PC-9 (cell line): ENCODE measurements at places on chromosomes 1 and 21. TPM values are rescaled to one million over a fixed set of nuclear protein-coding genes. Genes with fewer than 3 reads are reported as not detected.

Gene NDUFS2
- total RNA-seq: 99.5 and 107 TPM in 2 replicates

Gene DOP1B
- 14.7 and 15.1 TPM in 2 replicates for total RNA-seq

- DNase-seq: no peak
- H3K27me3 ChIP-seq: no peaks in the 10 kb centered on the region
- no peaks in the 10 kb centered on the region for H3K36me3 ChIP-seq
- no peak overlapping the region for H3K27ac ChIP-seq
Measured at GRCh38 chr1:190906206-190906725, 428.6 kb upstream of the BRINP3 start.

DNA sequence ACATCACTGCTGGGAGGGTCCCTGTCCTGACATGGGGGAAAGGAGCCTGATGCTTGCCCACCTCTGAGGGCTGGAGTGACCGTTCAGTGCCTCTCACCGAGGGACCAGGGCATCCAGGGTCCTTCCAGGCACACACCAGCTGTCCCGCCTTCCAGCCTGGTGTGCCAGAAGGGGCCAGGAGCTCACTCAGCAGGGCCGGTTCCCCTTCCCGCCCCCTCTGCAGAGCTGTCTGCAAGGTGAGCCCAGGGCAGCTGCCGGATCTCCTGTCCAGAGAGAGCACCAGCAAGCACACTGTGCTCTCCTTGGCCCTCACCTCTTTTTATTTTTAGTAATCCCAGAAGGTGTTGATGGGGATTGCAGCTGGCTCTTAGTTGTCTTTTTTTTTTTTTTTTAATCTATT is 16.9 kb downstream of the H6PD start:
- no peak overlapping the region for H3K27ac ChIP-seq
- H3K4me1 ChIP-seq: no peaks in the 10 kb centered on the region
- no peaks in the 10 kb centered on the region for H3K27me3 ChIP-seq
- no peak for DNase-seq

DNA sequence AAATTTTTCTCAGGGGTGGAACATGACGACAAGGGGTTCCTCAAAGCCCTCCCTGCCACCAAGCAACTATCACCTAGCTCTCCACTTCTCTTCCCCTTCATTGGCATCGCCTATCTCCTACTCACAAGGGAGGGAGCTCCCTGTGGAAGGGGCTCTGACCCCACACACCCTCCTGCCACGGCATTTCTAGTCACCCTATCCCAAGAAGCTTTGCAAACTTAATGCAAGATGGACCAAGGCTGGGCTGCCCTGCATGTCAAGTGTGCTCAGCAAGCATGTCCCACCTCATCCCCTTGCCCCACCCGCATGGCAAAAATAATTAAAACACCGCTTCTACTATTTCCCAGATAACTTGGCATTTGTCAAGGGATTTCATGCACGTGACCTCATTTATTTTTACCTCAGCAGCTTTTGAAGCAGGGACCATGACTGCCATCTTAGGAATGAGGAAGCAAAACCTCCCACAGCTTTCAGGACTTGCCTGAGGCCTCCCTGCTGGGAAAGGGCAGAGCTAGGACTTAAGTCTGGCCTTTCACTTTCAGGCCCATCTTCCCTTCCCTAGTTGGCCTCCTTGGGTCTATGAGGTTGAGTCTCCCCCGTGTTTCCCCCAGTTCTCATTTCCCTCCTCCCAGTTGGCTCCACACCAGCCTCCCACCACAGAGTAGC is 161.3 kb downstream of the TSEN15 start:
- H3K36me3 ChIP-seq: no peaks in the 10 kb centered on the region
- H3K27me3 ChIP-seq: no peaks in the 10 kb centered on the region
- H3K27ac ChIP-seq: peak overlapping the region; percentile 55
- DNase-seq: peak; percentile 72

Gene CCDC24
- total RNA-seq: 47.9 and 56.5 TPM in 2 replicates

DNA sequence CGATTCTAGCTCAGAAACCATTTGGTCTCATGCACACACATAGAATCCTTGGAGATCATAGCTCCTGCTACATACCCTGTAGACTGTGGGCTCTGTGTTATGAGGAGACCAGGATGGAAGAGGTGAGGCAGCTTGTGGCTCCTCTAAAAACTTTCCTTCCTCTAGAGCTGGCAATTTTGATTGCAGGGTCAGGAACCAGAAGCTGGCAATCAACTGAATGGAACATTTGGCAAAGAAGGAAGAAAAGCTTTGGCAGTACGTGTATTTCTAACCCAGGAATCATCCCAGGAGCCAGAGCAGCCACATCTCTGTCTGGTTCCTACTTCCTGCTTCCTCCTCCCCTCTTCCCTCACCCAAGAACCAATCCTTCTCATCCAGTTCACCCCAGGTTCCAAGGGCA is 15.7 kb downstream of the PIK3C2B start:
- H3K4me1 ChIP-seq: peaks cover 50% of the 10 kb centered on the region
- H3K27ac ChIP-seq: 0 out of 2 replicates have a peak overlapping the region, but pooled peaks have one; percentile 9
- H3K36me3 ChIP-seq: peaks cover 5% of the 10 kb centered on the region; the same call in 1 of the 2 replicates
- no peak for DNase-seq

GRCh38 chr1:186930238-186930637 is 101.5 kb downstream of the PLA2G4A start:
- no peak overlapping the region for H3K4me3 ChIP-seq
- H3K27ac ChIP-seq: no peak overlapping the region
- DNase-seq: no peak
- H3K36me3 ChIP-seq: no peaks in the 10 kb centered on the region

- peak; percentile 81 for DNase-seq
- no peaks in the 10 kb centered on the region for H3K36me3 ChIP-seq
- H3K4me1 ChIP-seq: no peaks in the 10 kb centered on the region; the same call in 1 of the 2 replicates
- H3K27ac ChIP-seq: no peak within 1 kb of the TSS
- peak within 1 kb of the TSS; percentile 65 for H3K4me3 ChIP-seq
Measured at GRCh38 chr21:44817914-44818639, at the start of gene SUMO3. SUMO3 (minus strand) TSS chr21:44818062; CDS start chr21:44817968, 94 bp downstream.

GRCh38 chr1:40710581-40711315 is 19.2 kb downstream of the NFYC start:
- no peaks in the 10 kb centered on the region for H3K36me3 ChIP-seq
- peaks cover 43% of the 10 kb centered on the region for H3K4me1 ChIP-seq
- H3K4me3 ChIP-seq: peak overlapping the region; percentile 62; the same call in 1 of the 2 replicates

DNA sequence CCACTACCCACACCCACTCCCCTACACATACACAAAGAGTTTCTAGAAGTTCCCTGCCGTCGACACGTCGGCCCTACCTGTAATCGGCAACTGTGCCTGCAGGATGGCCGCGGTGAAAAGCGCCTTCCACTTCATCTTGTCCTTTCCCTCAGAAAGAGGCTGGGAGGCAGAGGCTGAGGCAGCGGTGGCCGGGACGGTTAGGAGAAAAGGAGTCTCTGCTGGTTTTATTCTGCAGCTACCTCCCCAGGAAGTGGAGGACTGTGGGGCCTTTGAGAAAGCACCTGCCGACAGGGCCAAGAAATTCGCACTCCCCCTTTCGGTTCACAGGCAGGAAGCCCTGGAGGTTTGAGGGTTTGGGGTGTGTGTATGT is at the start of gene CD247:
TSS of gene CD247 (minus strand) at position 199 of the 370 bp plus-strand sequence. CDS start at position 135, 64 bp downstream.
- no peaks in the 10 kb centered on the region for H3K27me3 ChIP-seq
- H3K27ac ChIP-seq: no peak within 1 kb of the TSS

Gene AHCTF1
- total RNA-seq: 27.8 and 34.3 TPM in 2 replicates

Gene ZBTB37
- total RNA-seq: 7.4 and 8.3 TPM in 2 replicates

DNA sequence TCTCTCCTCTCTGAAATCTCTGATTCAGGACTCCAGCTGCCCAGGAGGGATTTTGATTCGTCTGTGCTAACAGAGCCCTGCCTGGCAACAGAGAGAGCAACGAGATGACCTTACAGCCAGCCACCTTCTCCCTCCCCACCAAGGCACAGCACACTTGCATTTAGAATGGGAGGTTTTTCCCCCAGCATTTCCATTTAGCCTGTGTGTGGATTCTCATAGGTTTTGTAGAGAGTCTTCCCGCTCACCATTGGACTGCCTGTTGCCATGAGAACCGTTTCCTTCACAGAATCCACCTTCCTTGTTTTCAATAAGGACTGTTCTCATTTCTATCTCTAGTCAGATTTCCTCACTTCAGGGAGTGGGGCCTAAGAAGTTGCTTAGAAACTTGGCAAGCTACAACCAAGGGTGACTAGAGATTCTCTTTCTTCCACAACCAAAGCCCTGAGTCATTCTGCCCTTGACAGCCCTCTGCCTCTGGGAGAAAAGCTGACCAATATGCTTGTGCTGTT is 5.8 kb upstream of the IKBKE start:
- 0 out of 2 replicates have a peak, but pooled peaks cover 6% of the 10 kb centered on the region for H3K36me3 ChIP-seq
- H3K4me3 ChIP-seq: no peak overlapping the region
- peak overlapping the region; percentile 18; the same call in 1 of the 2 replicates for H3K27ac ChIP-seq
- H3K27me3 ChIP-seq: no peaks in the 10 kb centered on the region
- DNase-seq: no peak

Gene SLC2A5
- not detected in 2 replicates for total RNA-seq

Gene LENEP
- 1.2 and 1.3 TPM in 2 replicates for total RNA-seq

Gene CAMK1G
- total RNA-seq: not detected in 2 replicates

DNA sequence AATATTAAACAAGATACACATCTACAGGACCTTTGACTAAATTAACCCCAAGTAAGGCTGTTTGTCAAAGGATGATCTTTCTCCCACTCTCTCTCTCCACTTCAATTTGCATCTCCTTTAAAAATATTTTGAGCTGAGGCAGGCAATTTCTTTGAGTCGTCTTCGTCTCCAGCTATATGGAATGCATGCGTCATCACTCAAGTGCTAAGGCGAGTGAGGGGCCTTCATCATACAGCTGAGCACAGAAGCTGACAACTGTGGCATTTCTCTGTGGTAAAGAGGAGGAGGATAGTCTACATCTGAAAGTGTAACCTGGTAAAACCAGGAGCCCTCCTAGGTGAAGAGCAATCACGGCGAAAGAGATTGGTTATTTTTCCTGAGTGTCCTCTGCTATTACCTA is 7.6 kb downstream of the EPHX4 start:
- H3K4me3 ChIP-seq: no peak overlapping the region
- no peaks in the 10 kb centered on the region for H3K36me3 ChIP-seq
- H3K27me3 ChIP-seq: no peaks in the 10 kb centered on the region
- no peak for DNase-seq

- DNase-seq: no peak
- H3K36me3 ChIP-seq: peaks cover 27% of the 10 kb centered on the region
- 0 out of 2 replicates have a peak overlapping the region, but pooled peaks have one; percentile 15 for H3K27ac ChIP-seq
- no peaks in the 10 kb centered on the region; the same call in 1 of the 2 replicates for H3K4me1 ChIP-seq
- no peak overlapping the region for H3K4me3 ChIP-seq
- no peaks in the 10 kb centered on the region for H3K27me3 ChIP-seq
Measured at GRCh38 chr1:56526571-56527174, 52.7 kb downstream of the PLPP3 start.

- H3K4me1 ChIP-seq: no peaks in the 10 kb centered on the region
- H3K27ac ChIP-seq: no peak overlapping the region
- H3K36me3 ChIP-seq: no peaks in the 10 kb centered on the region
- no peak overlapping the region for H3K4me3 ChIP-seq
Measured at GRCh38 chr1:118486199-118486598, 301.2 kb upstream of the SPAG17 start.

DNA sequence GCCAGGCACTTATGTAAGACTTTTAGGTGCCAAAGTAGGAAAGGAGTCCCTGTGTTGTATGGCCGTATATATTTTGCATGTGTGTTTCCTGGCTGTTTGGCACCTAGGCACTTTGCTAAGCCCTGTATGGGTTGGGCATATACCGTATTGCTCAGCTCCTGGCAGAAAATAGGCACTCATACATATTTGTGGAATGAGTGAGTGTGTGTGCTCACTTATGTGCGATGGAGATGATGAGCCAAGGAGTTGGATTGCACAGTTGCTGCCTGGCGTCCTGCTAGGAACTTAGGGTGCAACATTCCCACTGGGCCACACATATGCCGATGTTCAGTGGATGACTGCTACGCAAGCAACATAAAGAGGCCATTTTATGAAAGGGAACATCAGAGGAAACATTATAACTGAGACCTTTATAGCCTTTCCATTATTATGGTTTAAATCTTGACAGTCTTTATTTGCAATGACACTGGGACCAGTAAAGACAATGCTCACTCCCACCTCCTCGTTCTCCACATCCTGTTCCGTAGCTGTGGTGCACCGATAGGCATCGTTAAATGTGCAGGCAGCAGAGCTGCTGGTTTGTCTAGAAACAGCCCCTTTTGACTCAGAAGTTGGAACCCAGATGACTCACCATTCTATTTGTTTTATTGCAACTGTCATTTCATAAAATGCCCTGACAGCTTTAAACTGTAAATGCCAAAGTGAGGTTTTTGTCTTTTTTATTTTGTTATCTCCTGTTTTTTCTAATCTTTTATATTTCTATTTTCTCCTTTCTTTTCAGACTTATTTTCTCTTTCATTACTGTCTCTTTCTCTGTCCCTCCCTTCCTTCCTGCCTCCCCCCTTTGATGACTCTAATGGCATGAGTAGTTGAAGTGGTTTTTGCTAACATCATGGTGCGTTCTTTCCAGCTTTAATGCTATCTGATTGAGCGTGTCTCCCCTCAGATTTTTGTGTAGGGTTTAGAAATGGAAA is 36.1 kb downstream of the PEX14 start:
- DNase-seq: peak; percentile 83
- H3K36me3 ChIP-seq: no peaks in the 10 kb centered on the region
- H3K27me3 ChIP-seq: no peaks in the 10 kb centered on the region
- peaks cover 28% of the 10 kb centered on the region for H3K4me1 ChIP-seq
- H3K27ac ChIP-seq: peak overlapping the region; percentile 48; the same call in 1 of the 2 replicates
- H3K4me3 ChIP-seq: no peak overlapping the region

Gene FCGR3B
- total RNA-seq: not detected in 2 replicates

Gene GIPC2
- total RNA-seq: 0.20 and 0.30 TPM in 2 replicates

GRCh38 chr1:234893725-234894630 is 234.7 kb downstream of the TOMM20 start:
- H3K4me1 ChIP-seq: peaks cover 34% of the 10 kb centered on the region
- no peak overlapping the region for H3K27ac ChIP-seq
- DNase-seq: no peak
- H3K4me3 ChIP-seq: no peak overlapping the region

- no peaks in the 10 kb centered on the region for H3K36me3 ChIP-seq
- no peak for DNase-seq
- no peak overlapping the region for H3K4me3 ChIP-seq
- H3K27ac ChIP-seq: no peak overlapping the region
- H3K4me1 ChIP-seq: no peaks in the 10 kb centered on the region
Measured at GRCh38 chr1:230784163-230784562, 37.0 kb downstream of the CAPN9 start.

DNA sequence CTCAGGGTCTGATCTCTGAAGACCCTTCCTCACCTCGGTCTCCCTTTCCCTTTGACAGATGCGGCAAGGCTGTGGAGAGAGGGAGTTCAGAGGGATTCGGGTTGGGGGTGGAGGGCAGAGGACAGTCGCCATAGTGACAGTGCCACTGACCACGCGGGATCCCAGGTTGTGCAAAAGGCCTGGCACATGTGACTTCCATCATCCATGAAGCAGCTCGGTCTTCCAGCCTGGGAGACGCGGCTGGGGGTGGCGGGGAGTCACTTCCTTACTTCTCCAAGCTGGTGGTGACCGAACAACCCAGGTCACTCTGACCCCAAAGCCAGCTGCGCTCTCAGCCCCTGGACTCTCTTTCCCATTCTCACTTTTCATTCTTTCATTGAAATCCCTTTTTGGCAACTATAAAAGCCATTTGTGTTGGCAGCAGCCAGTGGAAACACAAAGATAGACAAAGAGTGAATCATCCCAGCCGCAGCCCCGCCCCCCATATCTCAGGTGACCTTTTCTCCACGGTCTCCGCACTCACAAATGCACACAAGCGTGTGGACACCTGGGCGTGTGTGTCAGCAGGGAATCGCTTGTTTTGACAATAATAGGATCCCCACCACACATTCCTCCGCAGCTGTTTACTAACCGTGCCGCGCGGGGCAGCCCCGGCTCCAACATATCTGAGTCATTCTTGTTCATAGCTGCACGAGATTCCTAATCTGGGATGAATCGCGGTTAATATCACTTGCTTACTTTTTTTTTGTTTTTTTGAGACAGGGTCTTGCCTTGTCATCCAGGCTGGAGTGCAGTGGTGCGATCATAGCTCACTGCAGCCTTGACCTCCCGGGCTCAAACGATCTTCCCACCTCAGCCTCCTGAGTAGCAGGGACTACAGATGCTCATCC is 68.3 kb downstream of the DHRS3 start:
- H3K4me1 ChIP-seq: peaks cover 22% of the 10 kb centered on the region
- no peaks in the 10 kb centered on the region for H3K36me3 ChIP-seq
- DNase-seq: peak; percentile 94
- peak overlapping the region; percentile 17; the same call in 1 of the 2 replicates for H3K4me3 ChIP-seq
